Nasal cavity respiratory epithelium epithelial cell of viscerocranial mucosa (primary cell): ENCODE measurements at places on chromosomes 6 and 20. TPM values are rescaled to one million over a fixed set of nuclear protein-coding genes. Genes with fewer than 3 reads are reported as not detected.

TGM3 gene
- 16.7 TPM in 1 of 2 replicates, not detected in the other for total RNA-seq

GSTA1 gene
- 0.21 TPM in 1 of 2 replicates, not detected in the other for total RNA-seq

GRM1 gene
- under 0.01 TPM in 1 of 2 replicates, not detected in the other for total RNA-seq

HSPA12B gene
- not detected in 2 replicates for total RNA-seq

TINAG gene
- not detected in 2 replicates for total RNA-seq

PRDM13 gene
- not detected in 2 replicates for total RNA-seq

LST1 gene
- not detected in 2 replicates for total RNA-seq

RBBP8NL gene
- under 0.01 and 1.1 TPM in 2 replicates for total RNA-seq

GINM1 gene
- 45.3 and 47.2 TPM in 2 replicates for total RNA-seq

METTL24 gene
- not detected in 2 replicates for total RNA-seq

NOX3 gene
- total RNA-seq, result not detected in 2 replicates

RHAG gene
- not detected in 2 replicates for total RNA-seq

OR5V1 gene
- not detected in 2 replicates for total RNA-seq

TRIM27 gene
- 45.3 and 46.1 TPM in 2 replicates for total RNA-seq
